BJ (cell line): ENCODE measurements at places on chromosomes 11 and 22.

DNA sequence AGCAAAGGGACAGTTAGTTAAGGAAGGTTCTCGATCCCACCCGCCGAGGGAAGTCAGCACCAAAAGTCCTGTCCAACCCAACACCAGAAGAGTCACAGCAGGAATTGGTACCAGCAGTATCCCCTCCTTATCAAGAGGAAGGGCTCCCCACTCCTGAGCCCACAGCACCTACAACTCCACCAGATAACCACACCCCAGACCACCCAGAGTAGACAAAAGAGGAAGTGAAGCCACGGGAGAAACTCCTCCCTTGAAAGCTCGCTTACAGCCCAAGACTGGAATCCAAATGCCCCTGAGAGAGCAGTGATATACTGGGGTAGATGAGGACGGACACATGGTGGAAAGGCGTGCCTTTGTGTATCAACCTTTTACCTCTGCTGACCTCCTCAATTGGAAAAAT lies 7.3 kb upstream of the CD5 start:
- DNase-seq, result no peak

DNA sequence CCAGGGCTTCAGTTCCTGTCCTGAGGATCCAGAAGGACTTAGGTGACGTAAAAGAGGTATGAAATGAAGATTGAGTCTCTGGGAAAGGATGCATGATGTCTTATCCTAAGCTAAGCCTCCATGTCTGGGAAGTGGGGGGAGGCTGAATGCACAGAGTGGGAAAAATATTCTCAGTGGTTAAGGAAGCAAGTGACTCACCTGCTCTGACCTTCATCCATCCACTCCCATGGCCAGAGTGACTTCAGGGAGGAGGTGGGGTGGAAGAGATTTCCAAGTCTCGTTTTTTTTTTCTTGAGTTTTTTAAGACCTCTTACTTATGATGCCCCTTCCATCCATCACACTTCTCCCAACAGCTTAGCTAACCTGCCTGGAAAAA lies 32.5 kb upstream of the POLD3 start:
- DNase-seq, result no peak

DNA sequence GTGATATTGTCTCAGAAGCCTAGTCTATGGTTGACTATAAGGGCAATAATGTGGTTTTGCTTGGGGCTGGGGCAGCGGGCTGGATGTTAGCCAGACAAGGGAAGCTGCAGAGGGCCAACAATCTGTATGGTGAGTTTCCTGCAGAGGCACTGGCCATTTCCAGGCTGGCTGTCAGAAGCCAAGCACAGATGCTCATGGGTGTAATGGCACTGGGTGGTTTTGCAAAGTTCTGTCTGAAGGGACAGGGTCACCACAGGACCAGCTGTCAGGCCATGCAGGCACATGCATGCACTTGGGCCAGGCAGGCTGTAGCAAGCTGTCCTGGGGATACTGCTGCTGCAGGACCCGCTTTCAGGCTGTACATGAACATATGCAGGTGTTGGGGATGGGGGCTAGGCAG lies 41.7 kb upstream of the MUC15 start:
- DNase-seq, result no peak

DNA sequence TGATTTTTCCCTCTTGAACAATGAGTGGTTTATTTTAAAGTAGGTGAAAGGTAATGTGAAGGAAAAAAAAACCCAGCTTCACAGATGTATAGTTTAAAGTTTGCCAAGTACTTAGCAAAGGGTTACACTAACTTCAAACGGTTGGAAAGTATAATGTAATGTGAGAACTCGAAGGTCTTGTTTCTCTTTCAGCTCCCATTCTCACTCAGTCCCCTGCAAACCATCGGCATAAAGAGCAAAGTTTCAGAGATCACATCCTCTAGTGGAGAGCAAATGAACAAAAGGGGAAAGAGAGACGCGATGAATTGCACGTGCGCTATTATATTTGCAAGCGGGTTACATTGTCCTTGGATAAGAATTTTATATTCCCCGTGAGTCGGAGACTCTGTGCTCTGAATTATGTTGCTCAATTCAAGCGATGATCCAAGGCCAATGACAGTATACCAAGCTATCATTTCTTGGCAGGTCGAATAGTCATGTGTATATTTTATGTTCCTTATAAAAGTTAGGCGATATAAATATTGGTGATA lies 37.6 kb upstream of the BIRC3 start:
- no peak for DNase-seq

DNA sequence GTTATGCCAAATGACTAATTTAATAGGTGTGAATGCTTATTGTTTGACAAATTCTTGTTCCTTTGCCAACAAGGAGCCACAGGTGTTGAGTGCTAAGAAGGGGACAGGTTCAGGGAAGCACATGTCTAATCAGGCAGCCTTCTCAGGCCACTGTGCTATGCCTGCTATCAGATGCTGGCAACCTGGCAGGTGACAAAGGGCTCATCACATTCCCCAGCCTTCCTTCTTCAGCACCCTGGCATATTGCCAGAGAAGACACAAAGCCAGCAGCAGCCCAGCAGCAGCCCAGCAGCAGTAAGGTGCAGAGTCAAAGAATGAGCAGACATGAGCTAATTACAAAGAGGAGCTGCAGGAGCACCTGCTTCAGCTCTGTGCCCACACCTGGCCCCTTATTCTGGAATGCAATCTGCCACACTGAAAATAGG lies 68.2 kb downstream of the GUCY1A2 start:
- no peak for DNase-seq

GRCh38 chr11:75350743-75351540 lies 519 bp downstream of the ARRB1 start:
- DNase-seq, result no peak

DNA sequence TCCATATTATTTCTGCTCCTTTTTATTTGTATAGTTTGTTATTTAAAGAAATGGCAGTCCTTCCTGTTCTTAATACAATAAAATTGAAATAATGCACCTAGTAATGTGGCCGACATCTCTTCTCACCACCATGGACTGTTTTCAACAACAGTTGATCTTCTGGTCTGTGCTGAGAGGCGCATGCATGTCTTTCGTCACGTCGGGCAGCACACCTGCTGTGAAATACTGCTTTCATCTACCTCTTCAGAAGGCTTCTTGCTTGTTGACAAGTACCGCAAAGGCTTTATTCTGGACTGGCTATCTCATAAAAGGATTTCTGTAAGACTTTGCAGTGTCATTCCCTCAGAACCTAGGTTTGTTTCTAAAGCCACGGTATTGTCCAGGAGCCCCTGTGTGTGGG lies 13.9 kb upstream of the MYO18B start:
- DNase-seq, result no peak

GRCh38 chr22:29306175-29306834 lies at the start of gene GAS2L1:
Gene GAS2L1, plus strand, starts transcription at chr22:29306650. Its CDS starts 1,456 bp downstream, at chr22:29308106.
- no peak for DNase-seq

DNA sequence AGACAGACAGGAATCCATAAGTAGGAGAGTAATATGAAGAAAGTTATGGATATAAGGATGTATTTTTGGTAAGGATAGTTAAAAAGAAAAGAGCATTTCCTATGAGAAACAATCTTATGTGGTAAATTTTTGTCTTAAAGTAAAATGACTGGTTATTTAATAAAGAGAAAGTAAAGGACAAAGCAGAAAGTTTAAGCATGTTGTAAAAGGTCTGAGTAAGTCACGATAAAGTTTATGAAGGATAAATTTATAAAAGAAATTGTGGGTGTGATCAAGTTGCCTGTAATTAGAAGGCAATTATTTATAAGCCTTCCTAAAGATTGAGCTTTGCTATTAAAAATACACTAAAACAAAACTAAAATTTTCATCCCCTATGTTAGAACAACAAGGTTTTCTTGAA lies 314.7 kb upstream of the SYN3 start:
- DNase-seq, result no peak

DNA sequence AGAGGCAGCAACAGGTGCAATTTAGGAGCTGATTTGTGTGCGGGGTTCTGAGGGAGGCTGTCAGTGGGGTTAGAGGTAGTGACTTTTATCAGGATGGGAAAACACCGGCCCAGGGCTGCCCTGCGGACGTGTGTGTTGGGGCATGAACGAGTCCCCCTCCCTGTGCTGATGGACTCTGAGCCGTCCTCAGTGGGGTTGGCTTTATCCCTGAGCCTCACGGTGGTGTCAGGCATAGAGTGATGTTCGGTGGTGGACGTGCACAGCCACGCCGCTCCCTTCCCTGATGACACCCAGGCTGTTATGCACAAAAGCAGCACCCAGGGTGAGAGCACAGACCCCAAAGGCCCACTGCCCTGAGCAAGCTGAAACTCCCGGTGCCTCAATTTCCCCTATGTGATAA lies 809.1 kb downstream of the BRD1 start:
- DNase-seq, result no peak

GRCh38 chr11:86668929-86669328 lies 3.5 kb downstream of the ME3 start:
- DNase-seq, result no peak

- no peak for DNase-seq
Measured at GRCh38 chr22:49208768-49209252, 618.9 kb downstream of the BRD1 start.

GRCh38 chr11:95863486-95864140 lies 60.3 kb downstream of the MTMR2 start:
- DNase-seq, result peak; percentile 10

GRCh38 chr11:132456751-132457328 lies 1075.5 kb downstream of the OPCML start:
- no peak for DNase-seq

DNA sequence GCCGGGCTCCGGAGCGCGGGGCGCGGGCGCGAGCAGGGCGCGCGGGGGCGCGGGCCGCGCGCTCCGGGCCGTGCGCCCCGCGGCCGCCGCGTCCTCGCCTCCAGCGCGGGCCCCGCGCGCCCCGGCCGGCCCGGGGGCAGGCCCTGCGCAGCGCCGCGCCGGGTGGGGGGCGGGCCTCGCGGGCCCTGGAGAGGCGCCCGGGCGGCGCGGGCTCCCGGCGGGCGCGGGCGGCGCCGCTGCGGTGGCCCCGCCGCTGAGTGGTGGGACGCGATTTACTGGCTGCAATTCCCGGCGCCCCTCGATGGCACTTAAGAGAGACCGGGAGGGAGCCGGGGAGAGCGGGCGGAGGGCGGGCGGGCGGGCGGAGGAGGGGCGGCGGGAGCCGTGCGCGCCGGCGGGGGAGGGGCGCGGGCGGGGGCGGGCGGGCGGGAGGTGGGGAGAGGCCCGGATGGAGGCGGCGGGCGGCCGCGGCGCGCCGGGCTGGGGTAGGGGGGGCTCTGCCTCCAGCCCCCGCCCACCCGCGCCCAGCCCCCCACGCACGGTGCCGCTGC lies 73.2 kb upstream of the TCF20 start:
- no peak for DNase-seq

DNA sequence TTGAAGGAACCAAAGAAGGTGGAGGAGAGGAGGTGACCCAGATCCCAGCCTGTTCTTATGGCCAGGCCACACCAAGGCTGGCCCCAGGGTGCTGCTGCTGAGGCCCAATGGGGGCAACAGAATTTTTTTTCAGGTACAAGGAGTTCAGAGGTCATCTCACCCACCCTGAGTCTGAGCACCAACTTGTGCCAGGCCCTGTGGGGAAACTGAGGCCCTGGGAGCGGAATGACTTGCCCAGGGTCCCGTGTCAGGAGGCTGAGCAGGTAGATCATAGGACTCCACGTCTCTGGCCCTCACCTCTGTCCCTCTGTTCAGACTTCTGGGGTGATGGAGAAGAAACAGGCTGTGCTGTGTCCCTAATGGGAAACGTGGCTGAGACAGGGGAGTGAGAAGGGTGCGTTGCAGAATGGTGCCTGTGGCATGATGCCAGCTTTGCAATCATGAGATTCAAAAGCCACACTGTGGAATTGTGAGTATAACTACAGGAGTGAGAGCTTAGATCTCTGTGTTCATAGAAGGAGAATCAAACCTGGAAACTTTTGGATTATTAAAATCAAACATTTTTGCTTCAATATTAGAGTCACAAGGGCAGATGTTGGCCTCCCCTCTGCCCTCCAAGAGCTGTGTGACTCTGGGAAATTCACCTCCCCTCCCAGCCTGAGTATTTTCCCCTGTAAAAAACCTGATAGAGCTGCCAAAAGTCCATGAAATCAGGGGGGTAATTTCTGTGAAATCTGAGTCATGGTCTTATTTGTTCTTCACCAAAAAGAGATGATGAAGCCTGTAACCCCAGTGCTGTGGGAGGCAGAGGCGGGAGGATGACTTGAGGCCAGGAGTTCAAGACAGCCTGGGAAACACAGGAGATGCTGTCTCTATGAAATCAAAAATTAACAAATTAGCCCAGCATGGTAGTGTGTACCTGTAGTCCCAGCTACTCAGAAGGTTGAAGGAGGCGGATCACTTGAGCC lies 874 bp downstream of the APOL1 start:
- no peak for DNase-seq

- DNase-seq, result no peak
Measured at GRCh38 chr11:94584978-94585377, 17.8 kb downstream of the PIWIL4 start.

- DNase-seq, result no peak
Measured at GRCh38 chr11:98003606-98004371, 1017.0 kb upstream of the CNTN5 start.

- DNase-seq, result no peak
Measured at GRCh38 chr11:86898689-86899088, 56.5 kb downstream of the FZD4 start.

DNA sequence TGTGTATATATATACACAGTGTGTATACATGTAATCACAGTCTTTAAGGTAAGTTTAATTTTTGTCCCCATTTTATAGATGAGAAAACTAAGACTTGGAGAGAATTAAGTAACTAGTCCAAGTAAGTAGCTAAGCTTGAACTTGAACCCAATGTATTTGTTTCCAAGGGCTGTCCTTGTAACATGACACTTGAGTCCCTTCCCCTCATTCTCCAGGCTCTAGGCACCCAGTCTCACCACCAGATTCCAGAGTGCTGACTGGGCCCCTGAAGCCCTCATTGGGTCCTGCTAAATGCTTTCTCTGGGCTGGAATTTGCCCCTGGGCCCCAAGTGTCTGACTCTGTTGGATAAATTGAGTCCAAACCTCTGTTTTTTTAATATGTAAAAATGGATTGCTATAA lies 45.5 kb downstream of the ADM start:
- DNase-seq, result peak; percentile 57

DNA sequence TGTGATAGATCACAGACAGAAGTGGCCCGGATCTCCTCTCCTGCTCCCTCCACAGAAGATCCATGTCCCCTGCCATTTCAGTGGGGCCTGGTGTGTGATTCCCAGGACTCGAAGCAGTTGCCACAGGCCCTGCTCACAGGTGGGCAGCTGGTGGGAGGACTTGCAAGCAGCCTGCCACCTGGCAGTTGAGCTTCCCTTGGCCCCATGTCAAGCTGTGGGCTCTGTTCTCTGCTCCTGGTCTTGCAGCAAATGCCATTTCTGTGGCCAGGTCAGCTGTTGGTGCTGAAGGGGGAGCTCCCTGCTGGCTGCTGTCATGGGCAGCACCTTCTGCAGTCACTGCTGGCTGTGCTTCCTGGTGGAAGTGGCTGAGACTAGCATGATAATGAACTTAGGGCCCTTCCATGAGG lies 59.1 kb upstream of the SLC22A12 start:
- DNase-seq, result no peak

DNA sequence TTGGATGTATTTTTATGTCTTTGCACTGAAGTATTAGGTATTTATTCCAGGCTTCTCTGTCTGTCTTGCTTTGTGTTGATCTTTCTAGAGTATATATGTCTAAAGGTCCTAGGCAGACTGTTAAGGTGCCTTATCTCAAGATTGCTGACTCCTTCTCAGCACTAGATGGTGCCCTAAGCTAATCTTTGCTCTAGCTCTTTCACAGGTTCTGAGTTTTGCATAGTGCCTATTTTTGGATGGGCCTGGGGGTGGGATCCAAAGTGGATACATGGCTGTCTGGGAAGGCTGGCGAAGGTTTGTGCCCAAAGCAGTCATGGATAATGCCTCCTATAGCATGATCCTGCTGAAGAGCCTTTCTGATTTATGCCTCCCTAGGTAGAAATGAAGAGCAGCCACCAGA lies 154.9 kb downstream of the TRPC6 start:
- no peak for DNase-seq
